ENCODE measurements at places on chromosomes 7 and 10.
A peak's percentile ranks its signal among the peaks of the same experiment; 100 is the strongest.

DNA sequence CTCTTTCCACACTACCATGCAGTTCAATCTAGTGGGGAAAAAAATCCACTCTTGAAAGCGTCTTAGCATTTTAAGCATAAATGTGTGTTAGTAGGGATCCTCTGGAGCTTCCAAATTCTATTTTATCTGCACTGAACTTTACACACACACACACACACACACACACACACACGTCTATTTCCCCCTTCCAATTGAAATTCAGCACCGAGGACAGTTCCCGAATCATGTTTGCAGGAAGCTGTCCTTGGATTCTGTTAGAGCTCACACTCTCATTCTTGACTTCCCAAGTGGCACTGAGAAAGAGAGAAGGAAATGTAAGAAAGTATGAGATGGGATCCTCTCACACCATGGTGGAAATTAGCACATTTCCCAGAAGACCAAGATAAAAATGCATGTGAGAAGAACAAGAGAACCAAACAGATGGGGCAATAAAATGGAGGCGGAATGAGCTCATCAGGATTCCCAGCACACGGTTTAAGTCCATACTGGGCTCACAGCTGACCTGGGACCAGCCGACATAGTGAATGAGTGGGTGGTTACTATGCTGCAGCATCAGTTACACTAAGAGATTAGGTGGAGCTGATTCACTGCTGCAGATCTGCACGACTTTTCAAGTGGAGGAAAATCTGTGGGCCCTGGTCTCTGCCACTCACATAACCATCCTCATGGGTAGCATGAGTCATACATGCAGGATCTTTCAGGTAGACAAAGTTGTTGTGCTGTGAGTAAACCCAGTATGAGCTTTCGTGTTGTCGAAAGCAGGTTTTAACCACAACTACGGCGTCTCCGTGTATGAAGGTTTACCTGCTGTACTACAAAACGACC, 3.3 kb upstream of the NPTX2 start:
- no peak for DNase-seq

DNA sequence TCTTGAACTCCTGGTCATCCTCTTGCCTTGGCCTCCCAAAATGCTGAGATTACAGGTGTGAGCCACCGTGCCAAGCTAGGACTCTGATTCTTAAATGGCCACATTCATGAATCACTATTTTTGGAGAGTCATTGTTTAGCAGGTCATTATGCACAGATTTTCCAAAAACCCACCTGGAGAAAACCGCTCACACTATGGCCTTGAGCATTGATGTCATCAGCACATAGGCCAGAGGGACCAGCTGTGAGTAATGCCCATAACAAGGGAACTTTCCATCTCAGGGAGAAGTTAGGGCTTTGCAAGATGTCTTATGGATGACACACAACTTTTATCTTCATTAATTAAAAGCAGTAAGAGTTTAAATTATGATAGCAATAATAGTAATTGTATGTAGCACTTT, 86.4 kb upstream of the KIF5B start:
- DNase-seq, result no peak

- no peak for DNase-seq
Measured at GRCh38 chr7:26055241-26055640, 96.8 kb upstream of the NFE2L3 start.

GRCh38 chr7:44633254-44634186, 27.1 kb downstream of the OGDH start:
- no peak for DNase-seq

GRCh38 chr7:153515359-153515758, 536.8 kb upstream of the DPP6 start:
- no peak for DNase-seq

GRCh38 chr10:42997849-42998165, 79.1 kb upstream of the RET start:
- DNase-seq, result no peak

DNA sequence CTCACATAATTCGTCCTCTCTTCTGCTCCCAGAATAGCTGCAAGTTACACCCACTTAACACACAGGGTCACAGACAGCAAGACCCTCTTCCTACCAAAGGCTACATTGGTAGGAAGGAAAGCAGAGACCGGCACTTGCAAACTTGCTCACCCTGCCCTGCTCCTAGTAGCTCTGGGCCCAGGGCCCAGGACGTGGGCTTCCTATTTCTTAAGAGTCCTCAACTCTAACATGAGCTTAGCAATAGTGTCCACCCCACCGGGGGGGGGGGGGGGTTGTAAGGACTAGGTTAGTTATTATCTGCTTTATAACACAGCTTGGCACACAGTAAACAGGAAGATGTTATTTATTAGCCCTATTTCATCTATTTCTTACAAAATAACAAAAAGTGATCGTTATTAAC, 106.6 kb downstream of the GRB10 start:
- no peak for DNase-seq

DNA sequence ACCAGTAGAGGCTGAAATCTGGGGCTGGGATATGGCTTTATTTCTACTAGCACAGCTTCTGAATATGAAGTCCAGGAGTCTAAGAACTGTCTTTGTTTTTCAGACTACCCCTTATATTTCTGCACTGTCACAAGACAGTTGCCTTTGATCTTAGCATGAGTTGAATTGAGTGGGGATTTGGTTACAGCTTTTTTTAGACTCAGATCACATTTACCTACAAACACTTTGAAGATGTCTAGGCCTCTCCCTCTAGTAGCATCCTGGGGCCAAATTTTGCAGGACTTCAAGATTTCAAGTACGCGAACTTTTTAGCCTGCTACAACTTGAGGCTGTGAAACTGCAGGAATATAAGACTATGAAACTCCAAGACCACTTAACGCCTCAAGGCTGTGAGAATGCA, 240.2 kb downstream of the NEBL start:
- DNase-seq, result no peak

DNA sequence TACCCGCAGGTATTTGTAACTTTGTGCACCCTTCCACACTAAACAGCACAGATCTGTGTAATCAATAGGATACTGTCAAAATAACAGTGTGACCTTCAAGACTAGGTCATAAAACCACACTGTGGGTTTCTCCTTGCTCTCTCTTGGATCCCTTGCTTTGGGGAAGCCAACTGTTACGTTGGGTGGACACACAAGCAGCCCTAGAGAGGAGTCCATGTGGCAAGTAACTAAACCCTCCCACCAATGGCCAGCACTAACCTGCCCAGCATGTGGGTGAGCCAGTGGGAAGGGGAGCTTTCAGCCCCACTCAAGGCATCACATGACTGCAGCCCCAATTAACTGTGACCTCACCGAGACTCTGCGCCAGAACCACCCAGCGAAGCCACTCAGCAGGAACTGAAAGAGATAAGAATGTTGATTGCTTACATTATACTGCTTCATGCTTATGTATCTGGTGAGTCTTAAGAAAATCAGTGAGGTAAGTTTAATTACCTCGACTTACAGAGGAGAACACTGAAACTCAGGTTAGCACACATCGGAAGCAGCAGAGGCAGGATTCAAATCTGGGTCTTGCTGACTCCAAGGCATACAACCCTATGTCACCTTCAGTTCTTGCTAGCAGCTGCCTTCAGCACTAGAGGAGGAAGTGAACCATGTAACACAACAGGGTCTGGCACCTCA, 9.4 kb upstream of the ZC3HAV1 start:
- DNase-seq, result no peak

DNA sequence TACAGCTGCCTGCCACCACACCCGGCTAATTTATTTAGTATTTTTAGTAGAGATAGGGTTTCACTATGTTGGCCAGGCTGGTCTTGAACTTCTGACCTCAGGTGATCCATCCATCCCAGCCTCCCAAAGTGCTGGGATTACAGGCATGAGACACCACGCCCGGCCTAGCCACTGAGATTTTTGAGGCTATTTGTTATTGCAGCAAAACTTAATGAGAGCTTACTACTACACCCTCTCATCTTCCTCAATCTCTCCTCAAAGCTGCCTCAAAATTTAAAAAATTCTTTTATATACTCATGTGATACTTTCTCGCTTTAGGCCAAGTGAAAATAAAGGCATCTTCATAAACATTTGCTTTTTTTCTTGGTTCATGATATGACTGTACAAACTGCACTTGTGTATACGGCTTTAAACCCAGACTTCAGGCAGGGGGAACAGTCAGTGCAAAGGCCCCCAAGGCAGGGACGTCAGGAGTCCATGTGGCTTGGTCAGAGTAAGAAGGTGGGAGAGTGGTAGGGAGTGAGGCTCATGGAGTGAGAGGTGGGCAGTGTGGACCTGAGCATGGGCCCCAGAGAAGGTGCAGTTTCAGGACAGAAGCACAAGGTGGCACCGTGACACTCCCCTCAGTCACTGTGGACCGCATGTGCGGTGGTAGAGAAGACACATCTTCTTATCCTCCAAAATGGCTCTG, 55.5 kb downstream of the SYPL1 start:
- peak; percentile 66 for DNase-seq

- no peak for DNase-seq
Measured at GRCh38 chr7:150453181-150453580, 2.8 kb downstream of the GIMAP8 start.

DNA sequence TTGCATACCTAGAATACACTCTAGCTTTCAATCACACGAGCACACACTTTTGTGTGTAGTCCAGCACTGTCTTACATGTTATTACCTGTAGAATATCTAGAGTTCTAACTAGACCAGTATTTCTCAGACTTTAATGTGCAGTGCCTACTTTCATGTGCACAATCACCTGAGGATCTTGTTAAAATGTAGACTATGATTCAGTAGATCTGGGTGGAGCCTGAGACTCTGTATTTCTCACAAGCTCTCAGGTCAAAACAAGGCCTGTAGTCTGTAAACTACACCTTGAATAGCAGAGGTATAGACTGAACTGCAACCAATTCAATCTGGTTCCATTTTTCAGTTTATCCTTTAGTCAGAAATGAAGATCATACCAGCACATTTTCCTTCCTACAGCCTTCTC, 11.1 kb downstream of the IFIT2 start:
- no peak for DNase-seq

DNA sequence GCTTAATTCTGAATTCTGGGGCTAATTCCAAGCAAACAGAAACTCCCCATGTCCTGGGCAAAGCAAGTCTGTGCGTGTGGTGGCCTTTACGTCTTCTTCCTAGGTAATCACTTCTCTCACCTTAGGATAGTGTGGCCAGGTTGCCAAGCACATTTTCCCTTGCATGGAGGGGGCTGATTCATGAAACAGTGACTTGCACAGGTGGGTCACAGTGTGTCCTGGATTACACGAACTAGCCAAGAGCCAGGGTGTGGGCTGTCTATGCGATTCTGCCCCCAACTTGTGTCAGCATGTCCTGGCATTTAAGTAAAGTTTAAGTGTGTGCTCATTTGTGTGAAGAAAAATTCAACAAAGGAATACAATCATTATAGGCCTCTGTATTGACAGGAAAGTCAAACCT, 18.5 kb upstream of the SEM1 start:
- no peak for DNase-seq

DNA sequence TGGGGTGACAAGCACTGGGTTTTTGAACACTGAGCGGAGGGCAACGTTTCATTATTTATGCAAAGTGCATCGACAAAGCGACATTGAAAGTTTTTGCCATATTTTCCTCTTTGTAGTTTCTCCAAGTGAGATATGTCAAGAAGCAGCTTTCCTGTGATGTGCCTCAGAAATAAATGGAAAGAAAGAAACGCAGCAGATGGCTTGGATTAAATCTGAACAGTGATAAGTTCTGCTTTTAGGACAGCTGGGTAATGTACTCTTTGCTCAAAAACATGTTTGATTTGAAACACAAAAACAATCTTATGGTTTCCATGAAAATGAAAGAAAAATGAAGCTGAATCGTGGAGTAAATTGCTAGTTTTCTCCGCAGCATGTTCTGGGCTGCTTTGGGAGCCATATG, 166.3 kb downstream of the PTPRN2 start:
- DNase-seq, result no peak

DNA sequence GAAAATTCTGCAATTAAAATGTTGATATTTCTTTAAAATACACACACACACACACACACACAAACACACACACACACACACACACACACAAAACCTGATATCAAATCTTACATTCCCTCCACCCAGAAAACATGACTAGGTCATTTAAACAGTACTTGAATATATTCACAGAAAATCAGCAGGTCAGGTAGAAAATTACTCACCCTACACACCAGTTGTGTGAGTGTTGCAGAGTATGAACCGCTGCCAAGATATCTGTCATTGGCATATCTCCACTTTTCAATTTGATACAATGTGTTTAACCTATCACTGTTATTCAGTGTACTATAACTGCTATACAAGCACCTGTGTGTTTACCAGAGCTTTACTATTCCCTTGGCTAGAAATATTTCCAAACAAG, 283.6 kb upstream of the LRRTM3 start:
- no peak for DNase-seq

GRCh38 chr10:36451391-36451970, 673.9 kb upstream of the ANKRD30A start:
- no peak for DNase-seq

DNA sequence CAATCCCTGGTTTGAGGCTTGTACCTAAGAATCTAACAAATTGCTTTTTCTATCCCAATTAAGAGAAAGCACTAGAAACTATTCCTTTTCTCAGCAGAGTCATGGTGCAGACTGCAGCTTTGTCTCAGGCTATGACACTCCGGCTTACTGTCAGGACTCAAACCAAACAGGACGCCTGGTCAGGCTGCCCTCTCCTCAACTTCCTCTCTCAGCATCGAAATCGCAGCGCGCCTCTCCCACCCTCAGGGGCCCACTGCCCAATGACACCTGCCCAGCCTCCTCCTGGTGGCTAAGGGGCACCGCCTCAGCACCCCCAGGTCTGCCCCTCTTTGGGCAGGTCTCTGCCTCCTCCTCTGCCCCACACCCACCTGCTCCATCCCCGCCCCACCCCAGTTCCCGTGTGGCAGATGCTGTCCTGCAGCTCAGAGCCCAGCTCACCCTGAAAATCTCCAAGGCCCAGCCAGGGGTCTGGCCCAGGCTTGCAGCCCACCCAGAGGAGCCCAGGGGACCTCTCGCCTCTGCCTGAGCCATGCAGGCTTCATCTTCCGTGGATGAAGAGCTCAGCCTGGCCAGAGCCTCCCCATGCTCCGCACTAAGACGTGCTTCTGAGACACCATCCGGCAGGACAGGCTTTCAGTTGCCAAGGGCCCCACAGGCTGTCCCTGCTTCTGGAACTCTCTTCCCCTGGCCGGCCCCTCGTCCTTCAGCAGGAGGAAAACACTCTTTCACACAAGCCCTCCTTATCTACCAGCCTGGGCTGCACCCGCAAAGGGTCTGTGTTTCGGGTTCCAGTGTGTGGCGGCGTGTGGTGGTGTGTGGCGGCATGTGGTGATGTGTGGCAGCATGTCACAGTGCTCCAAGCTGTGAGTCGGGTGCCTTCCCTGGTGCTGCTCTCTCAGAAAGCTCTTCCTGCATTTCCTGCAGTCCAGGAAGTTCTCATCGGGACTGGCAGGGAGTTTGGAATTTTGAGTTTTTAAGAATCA, 16.4 kb upstream of the PTPRN2 start:
- DNase-seq, result no peak

DNA sequence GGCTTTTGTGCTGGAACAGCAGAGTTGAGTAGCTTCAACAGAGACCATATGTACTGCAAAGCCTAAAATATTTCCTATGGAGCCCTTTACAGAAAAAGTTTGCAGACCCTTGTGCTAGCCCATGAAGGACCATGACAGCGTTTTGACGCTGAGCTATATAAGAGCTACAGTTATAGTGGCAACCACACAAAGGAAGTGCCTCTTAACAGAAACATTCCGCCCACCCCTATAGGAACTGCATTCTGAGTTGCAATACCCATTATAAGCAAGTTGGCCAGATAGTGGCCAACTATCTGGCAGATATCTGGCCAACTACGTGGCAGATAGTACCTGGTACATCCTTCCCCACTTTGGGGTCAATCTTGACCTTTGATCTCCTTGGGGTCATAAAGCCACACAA, 47.5 kb upstream of the DMBT1 start:
- no peak for DNase-seq

All from NCI-H1930 (cell line).